Lung (tissue), 17 donors: ENCODE measurements at places on chromosomes 4 and X.

DNA sequence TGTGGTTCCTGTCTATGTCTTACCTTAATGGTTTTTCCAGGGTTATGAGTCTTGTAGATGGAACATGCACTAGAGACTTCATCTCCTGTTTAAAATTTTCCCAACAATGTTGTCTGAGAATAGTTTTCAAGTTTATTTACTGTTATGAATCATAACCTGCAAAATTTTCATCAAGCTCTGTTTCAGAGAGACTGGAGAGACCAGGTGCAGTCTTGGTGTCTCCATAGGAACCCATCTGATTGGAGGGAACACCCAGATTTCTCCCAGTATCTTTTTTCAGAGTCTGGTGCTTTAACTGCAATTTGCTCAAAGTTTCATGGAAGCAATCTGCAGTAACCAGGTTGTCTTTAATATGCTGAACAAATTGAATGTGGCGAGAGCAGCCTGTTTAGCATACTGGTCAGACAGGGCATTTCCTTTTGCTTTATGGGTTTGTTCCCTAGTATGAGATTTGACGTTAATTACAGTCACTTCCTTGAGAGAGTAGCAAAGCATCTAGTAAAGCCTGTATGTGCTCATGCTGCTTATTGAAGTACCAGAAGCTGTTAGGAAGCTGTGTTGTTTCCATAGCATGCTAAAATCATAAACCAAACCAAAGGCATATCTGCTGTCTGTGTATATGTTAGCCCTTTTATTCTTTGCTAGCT is 18.8 kb upstream of the VSIG1 start:
- no peak overlapping the region for H3K4me3 ChIP-seq
- DNase-seq, result no peak
- H3K27ac ChIP-seq, result no peak overlapping the region
- no peaks in the 10 kb centered on the region for H3K4me1 ChIP-seq

GRCh38 chr4:153969542-153969941 is 180.7 kb upstream of the SFRP2 start:
- H3K4me3 ChIP-seq, result no peak overlapping the region
- no peak overlapping the region for H3K27ac ChIP-seq
- no peaks in the 10 kb centered on the region for H3K27me3 ChIP-seq
- H3K36me3 ChIP-seq, result no peaks in the 10 kb centered on the region
- DNase-seq, result peak; percentile 4

DNA sequence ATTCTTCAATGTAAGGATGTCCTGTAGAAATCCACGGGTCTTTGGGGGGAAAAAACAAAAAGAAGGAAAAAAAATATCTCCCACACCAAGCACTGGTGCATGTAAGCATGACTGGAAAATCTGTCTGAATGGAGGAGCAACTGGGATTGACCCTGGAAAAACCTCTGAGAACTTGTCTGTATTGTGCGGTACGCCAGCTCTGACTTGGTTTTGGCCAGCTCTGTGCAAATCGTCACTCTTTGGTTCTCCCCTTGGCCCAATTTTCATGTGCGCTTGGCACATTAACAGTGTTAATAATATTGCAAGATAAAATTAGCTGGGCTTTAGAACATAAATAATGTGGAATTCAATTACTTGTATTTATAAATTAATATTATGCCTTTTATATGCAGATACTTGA is 231.2 kb upstream of the HAND2 start:
- DNase-seq, result no peak
- no peak overlapping the region for H3K4me3 ChIP-seq
- no peak overlapping the region for H3K27ac ChIP-seq
- no peaks in the 10 kb centered on the region for H3K27me3 ChIP-seq
- H3K4me1 ChIP-seq, result peaks cover 5% of the 10 kb centered on the region

GRCh38 chrX:2457289-2458133 is 43.3 kb downstream of the DHRSX start:
- peaks cover 6% of the 10 kb centered on the region for H3K36me3 ChIP-seq
- H3K4me3 ChIP-seq, result no peak overlapping the region
- H3K4me1 ChIP-seq, result no peaks in the 10 kb centered on the region
- no peak for DNase-seq

DNA sequence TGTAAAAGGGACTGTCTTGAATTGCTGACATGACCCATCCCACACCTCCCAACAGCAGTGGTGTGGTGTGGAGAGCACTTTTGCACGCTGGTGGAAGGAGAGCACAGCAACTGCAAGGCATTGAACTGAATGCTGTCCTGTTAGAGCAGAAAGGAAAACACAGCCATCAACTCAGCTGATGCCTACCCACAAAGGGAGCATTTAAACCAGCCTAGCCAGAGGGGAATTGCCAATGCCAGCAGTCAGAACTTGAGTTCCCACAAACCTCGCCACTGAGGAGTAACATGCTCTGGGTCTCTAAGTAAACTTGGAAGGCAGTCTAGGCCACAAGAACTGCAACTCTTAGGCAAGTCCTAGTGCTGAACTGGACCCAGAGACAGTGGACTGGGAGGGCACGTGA is 31.9 kb downstream of the MAGED4 start:
- peaks cover 10% of the 10 kb centered on the region for H3K27me3 ChIP-seq
- H3K4me1 ChIP-seq, result no peaks in the 10 kb centered on the region
- no peak for DNase-seq
- H3K4me3 ChIP-seq, result no peak overlapping the region
- no peaks in the 10 kb centered on the region for H3K36me3 ChIP-seq
- H3K27ac ChIP-seq, result no peak overlapping the region

DNA sequence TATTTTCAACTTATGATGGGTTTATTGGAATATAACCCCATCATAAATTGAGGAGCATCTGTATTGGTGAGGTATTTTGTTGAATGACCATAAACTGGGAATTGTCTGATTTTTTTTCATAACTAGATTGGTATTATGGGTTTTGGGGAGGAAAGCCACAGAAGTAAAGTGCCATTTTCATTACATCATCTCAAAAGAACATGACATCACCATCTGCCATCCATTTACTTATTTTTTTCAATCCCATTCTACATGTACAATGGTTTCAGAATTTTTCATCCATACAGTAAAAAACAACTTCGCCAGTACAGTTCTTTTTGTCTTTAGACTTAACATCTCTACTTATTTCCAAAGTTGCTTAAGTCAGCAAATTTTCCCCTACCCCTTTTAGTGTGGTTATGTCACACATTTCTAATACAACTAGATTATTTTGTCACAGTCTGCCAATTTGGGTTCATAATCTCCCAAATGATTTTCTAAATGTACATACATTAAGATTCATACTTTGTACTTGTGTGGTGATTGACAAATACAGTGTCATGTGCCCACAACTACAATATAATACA is 459.4 kb downstream of the IDS start:
- H3K4me1 ChIP-seq, result no peaks in the 10 kb centered on the region
- H3K4me3 ChIP-seq, result no peak overlapping the region
- no peak for DNase-seq
- no peaks in the 10 kb centered on the region for H3K27me3 ChIP-seq

GRCh38 chr4:159487284-159487747 is 384.4 kb downstream of the RAPGEF2 start:
- no peak overlapping the region for H3K27ac ChIP-seq
- H3K27me3 ChIP-seq, result no peaks in the 10 kb centered on the region

GRCh38 chr4:34422472-34423175 is 1821.7 kb downstream of the ARAP2 start:
- H3K36me3 ChIP-seq, result no peaks in the 10 kb centered on the region
- no peak overlapping the region for H3K27ac ChIP-seq
- no peak overlapping the region for H3K4me3 ChIP-seq

DNA sequence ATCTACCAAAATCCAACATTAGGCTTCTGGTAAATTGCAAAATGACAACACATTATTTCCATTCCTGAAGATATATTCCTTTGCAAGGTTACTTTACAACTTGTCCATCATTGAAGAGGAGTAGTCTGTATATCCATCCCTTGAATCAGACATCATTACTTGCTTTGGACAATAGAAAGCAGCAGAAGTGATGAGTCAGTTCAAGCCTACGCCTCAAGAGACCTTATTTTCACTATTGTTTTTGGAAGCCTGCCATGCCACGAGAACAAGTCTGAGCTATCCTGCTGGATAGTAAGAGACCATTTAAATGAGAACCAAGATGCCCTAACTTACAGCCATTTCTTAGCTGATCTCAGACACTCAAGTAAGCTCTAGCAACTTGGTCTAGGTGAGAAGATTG is 246.0 kb upstream of the HHIP start:
- H3K36me3 ChIP-seq, result no peaks in the 10 kb centered on the region
- H3K4me1 ChIP-seq, result no peaks in the 10 kb centered on the region
- H3K4me3 ChIP-seq, result no peak overlapping the region
- DNase-seq, result no peak
- no peaks in the 10 kb centered on the region for H3K27me3 ChIP-seq

DNA sequence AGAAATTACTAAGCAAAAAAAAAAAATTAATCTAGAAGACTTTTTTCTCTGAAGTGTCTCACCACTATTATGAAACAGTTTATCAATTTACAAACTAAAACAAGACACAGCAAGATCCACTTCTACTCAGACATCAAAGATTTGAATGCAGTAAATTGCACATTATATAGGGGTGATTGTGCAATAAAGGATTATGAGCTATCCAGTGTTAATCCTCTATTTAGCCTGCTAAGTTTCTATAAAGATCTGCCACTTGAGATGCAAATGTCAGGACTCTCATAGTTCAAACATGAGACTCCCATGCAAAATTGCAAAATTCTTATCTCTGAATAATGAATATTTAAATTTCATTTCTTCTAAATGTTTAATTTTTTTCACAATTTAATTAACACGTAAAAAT is 2.2 kb downstream of the TECRL start:
- no peak overlapping the region for H3K4me3 ChIP-seq
- no peaks in the 10 kb centered on the region for H3K4me1 ChIP-seq
- H3K36me3 ChIP-seq, result no peaks in the 10 kb centered on the region
- no peaks in the 10 kb centered on the region for H3K27me3 ChIP-seq

GRCh38 chr4:84965553-84966381 is 723 bp downstream of the WDFY3 start:
- H3K36me3 ChIP-seq, result no peaks in the 10 kb centered on the region
- peak overlapping the region; percentile 83 for H3K4me3 ChIP-seq
- H3K27me3 ChIP-seq, result no peaks in the 10 kb centered on the region
- peaks cover 22% of the 10 kb centered on the region for H3K4me1 ChIP-seq
- peak; percentile 72 for DNase-seq
- peak overlapping the region; percentile 94 for H3K27ac ChIP-seq

- no peak for DNase-seq
- no peak overlapping the region for H3K4me3 ChIP-seq
- no peak overlapping the region for H3K27ac ChIP-seq
- no peaks in the 10 kb centered on the region for H3K4me1 ChIP-seq
- H3K36me3 ChIP-seq, result no peaks in the 10 kb centered on the region
Observed at GRCh38 chrX:105636667-105637066, 185.7 kb upstream of the NRK start.

DNA sequence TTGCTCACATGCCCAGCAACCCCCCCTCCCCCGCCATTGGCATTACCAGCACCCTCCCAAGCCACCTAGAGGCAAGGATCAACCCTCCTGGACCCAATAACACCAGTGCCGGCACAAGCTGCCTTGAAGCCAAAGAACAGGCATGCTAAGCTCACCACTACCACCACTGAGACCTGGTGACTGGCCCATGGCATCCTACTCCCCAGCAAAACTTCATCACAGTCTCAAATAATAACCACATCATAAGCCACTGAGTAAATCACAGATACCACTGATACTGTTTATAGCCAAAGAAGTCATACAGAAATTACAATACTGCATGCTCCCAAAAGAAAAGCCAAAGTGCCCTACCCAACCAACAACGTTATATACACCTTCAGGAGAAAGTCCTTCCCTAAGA is 73.6 kb upstream of the RPL34 start:
- no peaks in the 10 kb centered on the region for H3K36me3 ChIP-seq
- DNase-seq, result no peak
- H3K4me1 ChIP-seq, result no peaks in the 10 kb centered on the region
- H3K27ac ChIP-seq, result no peak overlapping the region

DNA sequence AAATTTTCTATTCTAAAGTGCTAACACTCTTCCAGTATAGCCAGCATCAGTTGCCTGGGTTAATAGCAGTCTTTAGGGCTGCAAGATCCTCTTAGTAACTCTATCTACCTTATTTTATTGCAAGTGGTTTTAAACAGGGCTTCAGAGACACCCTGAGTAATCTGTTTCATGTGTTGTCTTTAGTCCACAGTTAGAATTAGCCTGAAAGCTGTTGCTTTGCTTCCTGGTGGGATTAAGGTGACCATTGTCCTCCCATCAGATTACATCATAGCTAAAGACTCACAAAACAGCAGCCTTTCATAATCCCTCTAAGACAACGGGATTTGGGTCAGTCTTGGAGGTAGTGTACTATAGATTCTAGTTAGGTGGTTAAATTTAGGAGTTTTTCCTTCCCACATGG is 7.5 kb downstream of the UCHL1 start:
- H3K36me3 ChIP-seq, result no peaks in the 10 kb centered on the region
- H3K27ac ChIP-seq, result no peak overlapping the region
- no peaks in the 10 kb centered on the region for H3K4me1 ChIP-seq
- no peaks in the 10 kb centered on the region for H3K27me3 ChIP-seq
- H3K4me3 ChIP-seq, result no peak overlapping the region

DNA sequence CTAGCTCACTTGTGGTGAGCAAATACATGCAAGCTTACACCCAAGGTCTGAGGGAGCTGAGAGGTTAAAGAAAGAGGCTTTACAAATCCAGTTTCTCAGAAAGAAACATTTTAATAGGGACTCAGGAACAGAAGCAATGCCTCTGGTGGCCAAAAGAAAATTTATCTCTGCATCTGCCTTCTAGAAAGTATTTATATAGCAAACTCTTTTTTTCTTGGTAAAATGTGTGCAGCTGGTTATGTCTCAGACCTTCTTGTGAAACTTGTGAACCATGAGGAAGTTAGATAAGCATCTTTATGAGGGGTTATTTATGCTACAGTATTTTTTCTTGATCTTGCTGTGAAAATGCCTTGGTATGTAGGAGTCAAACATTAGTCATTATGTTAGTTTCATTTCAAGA is 48.5 kb upstream of the CYSLTR1 start:
- H3K27me3 ChIP-seq, result no peaks in the 10 kb centered on the region
- DNase-seq, result no peak

GRCh38 chr4:154779362-154779947 is 1.6 kb upstream of the RBM46 start:
- DNase-seq, result peak; percentile 43
- no peaks in the 10 kb centered on the region for H3K36me3 ChIP-seq
- H3K4me1 ChIP-seq, result no peaks in the 10 kb centered on the region

GRCh38 chrX:111521169-111521568 is 9.7 kb downstream of the SERTM2 start:
- no peak for DNase-seq
- no peak overlapping the region for H3K27ac ChIP-seq
- peaks cover 29% of the 10 kb centered on the region for H3K27me3 ChIP-seq
- no peaks in the 10 kb centered on the region for H3K4me1 ChIP-seq

DNA sequence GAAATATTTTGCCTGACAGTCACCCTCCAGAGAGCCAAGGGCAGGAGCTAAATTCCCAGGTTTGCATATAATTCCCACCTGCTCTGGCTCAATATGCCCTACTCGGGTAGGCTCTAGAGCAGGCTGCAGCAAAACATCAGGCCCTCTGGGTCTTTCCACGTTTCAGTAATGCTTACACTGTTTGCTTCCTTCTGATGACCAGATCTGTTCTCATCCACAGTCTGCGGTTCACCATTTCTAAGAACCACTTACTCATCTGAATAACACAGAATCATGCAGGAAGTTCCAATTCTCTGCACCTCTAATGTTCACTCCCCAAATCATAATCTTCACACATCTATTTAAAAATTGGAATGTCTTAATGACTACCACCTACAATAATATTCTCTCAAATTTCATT is 141.4 kb downstream of the PPP3CA start:
- no peak for DNase-seq
- no peaks in the 10 kb centered on the region for H3K4me1 ChIP-seq
- no peaks in the 10 kb centered on the region for H3K36me3 ChIP-seq
- no peak overlapping the region for H3K4me3 ChIP-seq
- H3K27ac ChIP-seq, result no peak overlapping the region
